Foreskin keratinocyte (primary cell): ENCODE measurements at places on chromosomes 5 and 9.

GRCh38 chr9:115013998-115014397 lies 83.6 kb upstream of the TNFSF8 start:
- DNase-seq = no peak

- peak; percentile 67 for DNase-seq
Measured at GRCh38 chr5:59296317-59297264, 596.9 kb downstream of the PDE4D start.

DNA sequence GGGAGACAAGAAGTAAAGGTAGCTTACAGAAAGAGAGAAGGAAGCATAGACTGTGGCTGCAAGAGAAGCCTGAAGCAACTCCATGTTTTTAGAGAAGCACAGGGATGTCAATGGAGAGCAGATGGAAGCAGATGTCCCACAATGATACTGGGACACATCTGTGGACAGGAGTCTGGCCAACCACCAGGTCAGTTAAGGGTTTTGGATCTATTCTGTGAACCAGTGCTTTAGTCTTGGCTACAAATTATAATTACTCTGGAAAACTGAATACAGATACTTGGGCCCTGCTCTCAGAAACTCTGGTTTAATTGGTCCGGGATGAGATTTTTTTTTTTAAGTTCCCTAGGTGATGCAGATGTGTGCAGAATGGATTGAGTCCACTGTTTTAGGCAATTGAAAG lies 592.8 kb downstream of the CSNK1G3 start:
- DNase-seq = no peak

GRCh38 chr9:99873531-99873930 lies 32.9 kb upstream of the STX17 start:
- peak; percentile 64 for DNase-seq

DNA sequence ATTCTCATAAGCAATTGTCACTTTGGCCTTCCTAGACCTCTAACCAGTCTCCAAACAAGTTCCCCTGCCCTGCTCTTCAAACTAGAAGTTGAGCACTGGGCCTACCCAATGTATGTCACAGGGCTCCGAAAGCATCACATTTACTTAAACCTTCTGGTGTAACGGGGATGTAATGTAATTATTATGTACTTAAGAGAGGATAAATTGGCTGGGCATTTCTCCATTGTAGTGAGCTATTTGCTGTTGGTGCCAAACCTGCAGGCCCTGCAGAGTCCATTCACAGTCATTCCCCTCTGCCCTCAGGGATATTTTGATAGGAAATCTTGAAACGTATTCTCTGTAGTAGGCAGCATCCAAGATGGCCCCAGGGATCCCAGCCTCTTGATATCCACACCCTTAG lies 64.2 kb upstream of the GNE start:
- no peak for DNase-seq

DNA sequence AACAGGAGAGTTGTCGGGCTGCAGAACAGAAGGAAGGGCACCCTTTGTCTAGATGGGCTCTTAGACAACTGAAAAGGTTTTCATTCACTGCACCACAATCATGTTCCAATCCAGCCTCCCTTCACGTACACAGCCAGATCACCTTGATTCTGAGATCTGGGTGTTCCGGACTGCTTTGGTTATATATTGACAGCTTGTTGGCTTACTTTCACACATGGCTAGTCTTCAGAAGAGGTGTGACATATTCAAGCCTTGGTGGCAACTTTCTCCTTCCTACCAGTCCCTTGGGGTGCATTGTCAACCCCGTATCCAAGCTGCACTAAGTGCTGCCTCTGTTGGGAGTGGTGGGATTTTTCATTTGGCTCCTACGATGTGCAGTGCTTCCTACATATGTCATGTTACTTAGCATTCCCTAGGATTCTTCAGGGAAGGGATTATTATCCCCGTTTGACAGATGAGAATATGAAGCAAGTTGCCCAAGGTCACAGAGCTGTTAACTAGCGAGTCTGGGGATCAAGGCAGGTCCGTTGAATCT lies 100.6 kb downstream of the LIFR start:
- no peak for DNase-seq

- no peak for DNase-seq
Measured at GRCh38 chr5:169160405-169160901, 140.5 kb downstream of the SLIT3 start.

GRCh38 chr9:117992006-117992405 lies 287.8 kb downstream of the TLR4 start:
- no peak for DNase-seq

GRCh38 chr9:109488791-109489492 lies 9.2 kb downstream of the PTPN3 start:
- no peak for DNase-seq

DNA sequence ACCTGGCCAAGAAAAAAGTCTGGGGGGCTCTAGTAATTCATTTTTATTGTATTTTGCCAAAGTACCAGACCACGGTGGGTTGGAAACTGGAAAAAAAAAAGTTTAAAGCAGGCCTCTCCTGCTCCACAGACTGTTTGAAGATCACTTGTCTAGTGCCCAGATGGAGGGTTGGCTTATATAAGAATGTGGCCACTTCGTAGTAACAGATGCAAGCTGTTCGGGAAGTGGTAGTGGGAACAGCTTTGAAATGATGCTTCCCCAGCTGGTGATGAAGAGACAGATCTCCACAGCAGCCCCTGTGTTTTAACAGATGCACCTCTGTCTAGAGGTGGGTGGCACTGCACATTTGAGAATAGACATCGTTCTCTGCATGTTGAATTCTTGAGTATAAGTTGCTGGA lies 54.3 kb upstream of the DMRT3 start:
- DNase-seq = no peak

- DNase-seq = peak; percentile 84
Measured at GRCh38 chr9:15552636-15553527, at the start of gene CCDC171. TSS of gene CCDC171 (plus strand) at chr9:15553043. CDS start at chr9:15564089, 11,046 bp downstream.

DNA sequence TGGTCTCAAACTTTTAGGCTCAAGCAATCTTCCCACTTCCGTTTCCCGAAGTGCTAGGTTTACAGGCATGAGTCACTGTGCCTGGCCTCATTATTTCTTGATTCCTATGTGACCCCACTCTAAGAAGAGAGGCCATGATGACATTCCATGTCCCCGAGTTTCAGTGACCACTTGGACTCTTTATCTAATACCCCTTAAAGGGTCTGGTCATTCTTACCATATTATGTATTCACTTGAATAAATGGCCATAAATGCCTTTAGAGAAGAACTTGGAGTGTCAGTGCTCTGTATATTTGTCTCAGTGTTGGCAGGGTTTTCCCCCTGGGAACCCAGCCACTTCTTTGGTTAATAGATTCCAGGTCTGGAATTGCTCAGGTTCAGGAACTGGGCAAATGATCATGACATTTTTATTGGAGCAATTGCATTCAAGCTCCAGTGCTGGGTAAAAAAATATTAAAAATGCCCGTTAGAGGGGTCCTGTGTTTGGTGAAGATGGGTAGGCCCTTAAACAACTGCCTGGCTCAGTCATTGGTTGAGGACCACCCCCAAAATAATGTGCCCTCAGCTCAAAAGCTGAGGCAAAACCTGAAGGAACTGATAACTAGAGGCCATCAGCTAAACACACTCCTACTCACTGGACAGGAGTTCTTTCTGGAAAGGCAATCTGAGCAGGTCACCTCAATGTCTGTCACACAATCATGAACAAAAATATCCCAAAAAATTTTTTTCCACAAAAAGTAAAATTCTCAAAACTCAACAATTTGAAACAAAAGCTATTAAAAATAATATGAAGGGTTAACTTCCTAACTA lies 186.6 kb upstream of the ZNF608 start:
- DNase-seq = no peak

GRCh38 chr5:99587983-99588382 lies 659.2 kb upstream of the CHD1 start:
- no peak for DNase-seq

DNA sequence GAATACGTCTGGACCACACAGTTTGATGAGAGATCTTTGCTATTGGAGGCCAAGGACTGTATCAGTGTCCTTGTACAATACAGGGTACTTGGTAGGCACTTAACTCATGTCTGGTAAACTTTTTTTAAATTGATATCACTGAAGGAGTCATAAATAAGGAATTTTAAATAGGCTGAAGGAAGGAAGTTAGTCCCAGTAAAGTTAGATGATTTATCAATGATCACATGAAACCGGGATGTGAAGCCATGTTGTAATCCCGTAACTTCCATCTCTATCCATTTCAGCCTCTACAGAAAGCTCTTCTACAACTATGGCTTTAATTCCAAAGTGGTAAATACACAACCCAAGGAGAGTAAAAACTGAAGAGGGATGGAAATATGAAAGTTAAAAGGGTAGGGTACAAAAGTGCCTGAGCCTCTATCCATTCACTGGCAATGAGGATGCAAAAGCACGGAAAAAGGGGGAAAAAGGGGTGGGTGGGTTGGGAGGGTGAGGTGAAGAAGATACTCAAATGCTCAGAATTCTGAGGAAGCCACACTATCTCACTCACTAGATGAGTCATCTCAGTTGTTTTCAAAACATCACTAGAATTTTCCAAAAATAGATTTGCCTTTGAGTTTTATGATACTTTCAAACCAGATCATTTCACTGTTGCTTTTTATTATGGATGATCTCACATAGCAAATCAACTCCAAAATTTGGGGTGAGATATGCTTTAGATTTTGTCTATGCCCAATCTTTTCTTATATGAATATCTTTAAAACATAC lies 1053.5 kb downstream of the NR2F1-AS1 start:
- no peak for DNase-seq

DNA sequence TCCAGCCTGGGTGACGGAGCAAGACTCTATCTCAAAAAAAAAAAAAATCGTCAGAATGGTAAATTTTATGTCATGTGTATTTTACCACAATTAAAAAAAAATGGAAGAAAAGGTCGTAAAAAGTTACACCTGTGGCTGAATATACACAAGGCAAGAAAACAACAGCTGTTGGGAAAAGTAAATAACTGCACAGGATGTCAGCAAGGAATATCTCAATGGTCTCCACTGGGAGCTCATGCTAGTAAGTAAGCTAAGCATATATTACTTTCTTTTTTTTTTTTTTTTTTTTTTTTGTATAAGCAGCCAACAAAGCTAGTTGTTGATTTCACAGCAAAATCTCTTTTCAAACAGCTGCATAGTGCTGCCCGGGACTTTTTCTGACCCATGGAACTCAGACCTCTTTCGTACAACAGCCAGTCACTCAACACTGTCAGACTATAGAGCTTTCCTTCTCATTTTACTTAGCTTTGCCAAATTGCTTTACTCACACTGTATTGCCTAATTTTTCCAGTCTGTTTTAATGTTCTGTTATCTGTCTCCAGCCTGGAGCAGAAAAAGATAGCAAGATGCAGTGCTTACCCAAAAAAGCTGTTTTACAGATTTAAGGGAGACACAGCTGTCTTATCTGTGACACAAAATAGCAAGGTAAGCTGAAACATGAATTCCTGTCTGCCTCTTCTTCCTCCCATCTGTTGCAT lies 175.9 kb downstream of the ENC1 start:
- DNase-seq = no peak

DNA sequence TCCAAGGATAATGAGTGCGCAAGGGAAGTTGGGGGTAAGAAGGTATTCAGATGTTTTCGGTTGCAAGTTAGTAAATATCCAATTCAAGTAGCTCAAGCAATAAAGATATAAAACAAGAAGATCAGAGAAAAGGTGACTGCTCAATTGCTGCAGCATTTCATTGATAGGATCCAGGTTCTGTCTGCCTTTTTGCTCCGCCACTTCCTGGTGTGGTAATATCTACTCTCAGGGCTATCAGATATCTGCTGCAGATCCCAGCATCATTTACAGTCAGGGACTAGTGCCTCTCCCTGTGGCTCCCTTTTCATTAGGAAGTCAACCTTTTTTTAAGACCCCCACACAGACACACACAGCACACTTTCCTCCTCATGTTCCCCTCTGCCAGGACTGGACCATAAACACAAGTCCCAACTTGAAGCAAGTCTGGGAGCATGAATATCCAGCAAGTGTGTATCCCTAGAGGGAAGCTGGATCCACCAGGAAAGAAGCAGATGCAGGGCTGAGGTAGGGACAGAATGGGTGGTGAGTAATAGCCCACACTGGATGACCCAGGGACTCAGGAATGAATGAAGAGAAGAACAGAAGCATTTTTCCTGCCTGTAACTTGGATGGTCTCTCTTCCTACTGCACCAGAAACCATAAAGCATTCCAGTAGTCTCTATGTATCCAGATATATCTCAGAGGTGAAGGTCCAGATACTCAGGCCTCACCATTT lies 53.7 kb downstream of the ZNF622 start:
- DNase-seq = peak; percentile 86

GRCh38 chr5:145495741-145496140 lies 339.4 kb downstream of the PRELID2 start:
- peak; percentile 67 for DNase-seq

- DNase-seq = peak; percentile 96
Measured at GRCh38 chr5:148791334-148791667, 35.1 kb upstream of the ADRB2 start.

- peak; percentile 52 for DNase-seq
Measured at GRCh38 chr9:87324613-87325194, 173.0 kb upstream of the DAPK1 start.

DNA sequence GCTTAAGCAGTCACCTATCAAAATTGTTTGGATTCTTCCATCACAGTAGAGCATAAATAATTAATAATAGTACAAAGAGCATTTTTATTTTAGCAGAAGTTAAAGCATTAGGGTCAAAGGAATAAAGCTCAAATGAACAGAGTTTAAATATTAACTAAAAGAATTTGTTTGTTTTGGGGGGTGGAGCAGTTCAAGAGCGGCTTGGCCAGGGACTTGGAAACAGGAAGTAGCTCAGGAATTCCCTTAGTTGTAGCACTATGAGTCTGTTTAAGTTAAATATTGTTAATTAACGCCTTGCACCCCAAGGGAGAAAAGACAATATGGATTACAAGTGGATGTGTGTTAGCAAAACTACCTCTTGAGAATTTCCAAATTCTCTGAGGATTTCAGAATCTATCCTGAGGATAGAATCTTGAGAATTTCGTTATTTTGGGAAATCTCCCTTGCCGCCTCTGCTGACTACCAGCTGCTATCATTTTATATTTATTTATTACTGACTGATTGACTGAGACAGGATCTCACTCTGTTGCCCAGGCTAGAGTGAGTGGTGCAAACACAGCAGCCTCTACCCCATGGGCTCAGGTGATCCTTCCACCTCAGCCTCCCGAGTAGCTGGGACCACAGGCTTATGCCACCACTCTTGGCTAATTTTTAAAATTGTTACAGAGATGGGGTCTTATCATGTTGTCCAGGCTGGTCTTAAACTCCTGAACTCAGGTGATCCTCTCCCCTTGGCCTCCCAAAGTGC lies 96.7 kb upstream of the CHD1 start:
- no peak for DNase-seq

GRCh38 chr5:140018517-140018916 lies 24.6 kb downstream of the NRG2 start:
- DNase-seq = no peak

- DNase-seq = no peak
Measured at GRCh38 chr5:151720215-151720614, 33.5 kb upstream of the SPARC start.

GRCh38 chr9:135826188-135826545 lies 81.2 kb downstream of the CAMSAP1 start:
- DNase-seq = no peak
